Right lobe of liver (tissue), 6 donors: ENCODE measurements at places on chromosomes 4 and X.
A peak's percentile ranks its signal among the peaks of the same experiment; 100 is the strongest.

DNA sequence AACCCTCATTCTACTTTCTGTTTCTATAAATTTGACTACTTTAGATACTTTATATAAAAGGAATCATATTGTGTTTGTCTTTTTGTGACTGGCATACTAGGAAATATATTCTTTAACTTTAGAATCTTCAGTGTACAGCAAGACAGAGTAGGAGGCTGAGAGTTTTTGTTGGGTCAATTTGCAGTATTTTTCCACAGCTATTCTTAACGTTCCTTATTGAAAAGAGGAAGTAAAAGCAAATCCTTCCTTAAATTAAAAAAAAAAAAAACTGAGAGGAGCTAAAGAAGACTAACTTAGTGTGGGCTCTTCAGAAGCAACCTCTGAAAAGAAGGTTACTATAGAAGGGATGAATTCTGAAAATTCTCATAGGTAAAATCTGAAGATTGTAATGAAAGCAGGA, 1194.6 kb downstream of the ADGRL3 start:
- DNase-seq = no peak

GRCh38 chrX:150879855-150880807, 18.3 kb downstream of the CD99L2 start:
- DNase-seq = no peak

DNA sequence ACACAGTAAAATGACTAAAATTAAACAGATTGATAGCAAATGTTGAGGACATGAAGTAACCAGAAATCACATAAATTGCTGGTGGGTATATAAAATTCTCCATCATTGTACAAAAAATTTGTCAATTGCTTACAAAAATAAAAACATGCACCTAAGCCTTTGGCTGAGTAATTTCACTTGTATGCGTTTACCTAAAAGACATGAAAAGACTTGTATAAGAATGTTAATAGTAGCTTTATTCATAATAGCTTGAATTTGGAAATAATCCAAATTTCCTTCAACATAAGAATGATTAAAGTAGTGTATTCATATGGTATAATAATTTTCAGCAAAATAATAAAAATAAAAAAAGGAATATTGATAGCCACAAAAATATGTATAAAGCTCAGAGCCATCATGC, 37.7 kb downstream of the PDHA2 start:
- DNase-seq = no peak

GRCh38 chr4:144104509-144105130, 35.9 kb downstream of the GYPA start:
- no peak for DNase-seq

DNA sequence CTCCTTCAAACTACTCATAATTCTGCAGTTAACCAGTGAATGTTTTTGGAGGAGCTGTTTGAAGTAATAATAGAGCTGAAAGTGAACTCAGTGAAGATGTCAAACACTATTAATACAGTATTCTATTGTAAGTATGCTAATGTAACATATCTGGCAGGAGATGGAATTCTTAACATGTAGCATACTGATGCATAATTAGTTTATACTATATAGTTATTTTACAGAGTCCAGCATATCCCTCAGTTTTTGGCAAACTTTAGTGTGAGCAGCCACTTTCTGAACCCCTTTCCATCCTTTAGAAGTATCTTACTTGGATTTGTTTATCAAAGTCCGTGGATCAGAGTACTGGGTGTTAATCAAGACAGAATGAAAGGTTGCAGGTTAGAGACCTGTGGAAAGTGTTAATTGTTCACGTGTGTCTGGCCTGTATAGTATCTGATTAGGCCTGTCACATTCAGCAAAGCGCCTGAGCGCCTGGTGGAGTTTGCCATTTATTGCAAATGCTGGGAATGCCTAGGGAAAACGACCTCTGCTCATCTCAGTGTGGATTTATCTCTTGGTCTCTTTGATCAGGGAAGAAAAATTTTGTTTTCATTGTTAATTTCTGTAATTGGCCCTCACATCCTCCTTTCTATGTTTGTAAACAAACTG, 251.7 kb upstream of the MAD2L1 start:
- no peak for DNase-seq

GRCh38 chr4:115234405-115235093, 121.1 kb upstream of the NDST4 start:
- no peak for DNase-seq

GRCh38 chr4:146029147-146029546, 90.5 kb upstream of the ZNF827 start:
- DNase-seq = no peak

- DNase-seq = no peak
Observed at GRCh38 chrX:37759878-37760418, 19.9 kb upstream of the CYBB start.

GRCh38 chr4:18923496-18924161, 902.1 kb upstream of the LCORL start:
- DNase-seq = no peak

- DNase-seq = no peak
Observed at GRCh38 chrX:120308558-120308957, 2.7 kb downstream of the TMEM255A start.

DNA sequence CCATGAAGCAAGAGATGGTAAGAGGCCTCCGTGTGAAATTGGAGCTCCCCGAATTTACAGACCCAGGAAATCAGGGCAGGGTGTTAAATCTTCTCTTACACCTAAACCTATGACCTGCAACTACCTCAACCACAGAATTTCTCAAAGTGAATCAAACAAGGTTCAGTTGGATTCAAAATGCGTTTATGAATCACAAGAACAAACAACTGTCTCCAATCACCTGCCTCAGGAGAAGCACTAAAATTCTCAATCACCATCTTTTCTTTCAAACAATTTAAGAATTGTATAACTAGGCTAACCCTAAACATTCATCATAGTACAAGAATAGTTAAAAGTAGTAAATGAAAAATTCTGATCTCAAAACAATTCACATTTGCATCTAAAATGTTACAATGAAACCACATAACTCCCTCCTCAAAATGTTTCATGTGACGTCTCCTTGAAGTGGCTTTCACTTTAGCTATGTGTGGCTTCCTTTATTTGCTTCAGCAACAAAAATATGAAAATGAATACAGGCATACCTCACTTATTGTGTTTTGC, 19.2 kb downstream of the PPP3CA start:
- no peak for DNase-seq

GRCh38 chrX:133783274-133783673, 202.1 kb downstream of the GPC3 start:
- no peak for DNase-seq

DNA sequence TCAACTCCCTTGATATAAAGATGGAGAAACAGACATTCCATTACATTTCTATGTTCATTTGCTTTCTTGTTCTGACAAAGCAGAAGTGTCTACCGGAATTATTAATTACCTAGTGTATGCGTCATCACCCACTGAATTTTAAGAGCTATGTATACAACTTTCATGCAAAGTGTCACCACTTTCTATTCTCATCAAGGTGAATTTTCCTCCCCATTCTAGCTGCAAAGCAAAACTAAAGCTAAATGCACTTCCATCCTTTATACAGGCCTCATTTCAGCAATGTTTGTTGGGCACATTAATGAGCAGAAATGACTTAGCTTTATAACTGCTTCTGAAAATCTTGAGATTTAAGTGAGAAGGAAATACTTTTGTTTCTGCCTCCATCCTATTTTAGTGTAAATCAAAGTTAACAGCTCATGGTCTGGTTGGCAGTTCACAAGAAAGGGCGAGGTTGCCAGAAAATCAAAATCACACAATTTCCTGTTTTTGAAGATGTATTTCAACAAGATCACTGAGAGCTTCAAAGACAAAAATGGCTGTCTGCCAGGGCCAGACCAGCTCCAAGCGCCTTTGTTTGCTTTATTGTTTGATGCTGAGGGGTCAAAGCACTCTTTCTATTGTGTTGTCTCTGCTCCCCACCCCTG, 7.2 kb upstream of the FAM9C start:
- no peak for DNase-seq

GRCh38 chr4:107801766-107802211, 22.9 kb upstream of the SGMS2 start:
- no peak for DNase-seq

GRCh38 chr4:41256131-41256739, 493 bp upstream of the UCHL1 start:
- no peak for DNase-seq

DNA sequence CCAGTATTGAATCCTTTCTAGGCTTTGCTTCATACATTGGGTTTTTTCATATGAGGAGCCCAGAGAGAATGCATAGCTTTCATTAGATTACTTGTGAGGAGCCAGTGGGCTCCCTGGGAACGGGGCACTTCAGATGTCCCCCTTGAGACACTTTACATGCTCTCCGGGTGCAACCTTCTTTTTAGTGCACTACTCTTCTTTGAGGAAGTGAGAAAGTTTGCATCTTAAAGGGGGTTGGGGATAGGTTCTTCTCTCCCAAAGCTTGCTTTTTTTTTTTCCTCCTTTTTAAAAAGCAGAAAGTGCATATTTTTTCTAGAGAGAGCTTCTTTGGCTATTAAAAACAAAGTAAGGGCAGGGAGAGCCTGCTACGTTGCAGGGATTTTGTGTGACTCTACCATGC, 4.3 kb downstream of the HADH start:
- no peak for DNase-seq

GRCh38 chr4:8770518-8771257, 101.0 kb downstream of the HMX1 start:
- DNase-seq = peak; percentile 32

- DNase-seq = peak; percentile 53
Observed at GRCh38 chr4:99219072-99219471, at the start of gene ADH6. Gene ADH6, minus strand, starts transcription at chr4:99219246. Its CDS starts 94 bp downstream, at chr4:99219152.

DNA sequence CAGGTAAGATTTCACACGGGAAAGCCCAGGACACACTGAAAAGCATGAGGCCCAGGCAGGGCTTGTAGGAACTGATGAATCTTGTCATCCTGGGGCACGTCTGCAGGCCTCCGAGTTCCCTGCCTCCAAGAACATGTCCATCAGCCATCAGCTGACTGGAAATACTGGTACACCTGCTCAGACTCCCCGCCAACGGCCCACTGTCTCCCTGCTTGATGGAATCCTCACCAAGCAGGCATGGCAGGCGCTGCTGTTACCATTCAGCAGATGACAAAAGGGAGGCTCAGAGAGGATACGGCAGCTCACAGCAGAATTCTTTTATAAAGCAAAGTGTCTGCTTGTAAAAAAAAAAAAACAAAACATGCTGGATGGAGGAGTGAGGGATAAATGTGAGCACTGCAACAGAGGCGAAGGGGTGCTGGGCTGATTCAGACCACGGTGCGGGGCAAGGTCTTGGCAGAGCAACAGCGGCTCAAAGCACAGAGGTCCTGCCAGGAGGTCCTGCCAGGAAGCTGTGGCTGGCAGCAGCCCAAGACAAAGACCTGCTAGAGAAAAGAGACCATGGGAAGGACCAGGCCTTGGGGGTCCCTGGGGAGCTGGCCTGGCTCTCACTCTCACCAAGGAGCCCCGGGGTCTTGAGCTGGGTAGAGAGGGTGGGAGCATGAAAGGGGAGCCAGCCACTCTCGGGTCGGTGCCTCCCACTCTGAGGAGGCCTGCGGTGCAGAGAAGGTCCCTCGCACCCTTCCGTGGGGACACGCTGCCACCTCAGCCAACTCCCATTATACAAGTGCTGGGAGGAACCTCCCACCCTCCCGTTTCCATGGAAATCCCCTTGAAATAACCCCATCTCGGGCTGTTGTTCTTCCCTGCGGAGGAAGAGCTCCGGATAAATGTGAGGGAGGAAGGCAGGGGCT, 25.6 kb downstream of the PPP2R2C start:
- no peak for DNase-seq

DNA sequence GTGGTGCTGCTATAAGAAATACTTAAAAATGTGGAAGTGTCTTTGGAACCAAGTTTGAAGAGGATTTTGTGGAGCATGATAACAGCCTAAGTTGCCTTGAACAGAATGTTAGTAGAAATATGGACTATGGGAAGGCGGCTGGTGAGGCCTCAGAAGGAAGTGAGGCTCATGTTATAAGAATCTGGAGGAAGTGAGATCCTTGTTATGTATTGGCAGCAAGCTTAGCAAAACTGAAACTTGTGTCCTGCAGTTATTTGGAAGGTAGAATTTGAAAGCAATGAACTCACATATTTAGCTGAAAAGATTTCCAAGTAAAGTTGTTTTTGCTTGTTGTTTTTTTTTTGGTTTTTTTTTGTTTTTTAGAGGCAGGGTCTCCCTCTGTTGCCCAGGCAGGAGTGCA, 13.6 kb upstream of the MED14 start:
- DNase-seq = no peak

DNA sequence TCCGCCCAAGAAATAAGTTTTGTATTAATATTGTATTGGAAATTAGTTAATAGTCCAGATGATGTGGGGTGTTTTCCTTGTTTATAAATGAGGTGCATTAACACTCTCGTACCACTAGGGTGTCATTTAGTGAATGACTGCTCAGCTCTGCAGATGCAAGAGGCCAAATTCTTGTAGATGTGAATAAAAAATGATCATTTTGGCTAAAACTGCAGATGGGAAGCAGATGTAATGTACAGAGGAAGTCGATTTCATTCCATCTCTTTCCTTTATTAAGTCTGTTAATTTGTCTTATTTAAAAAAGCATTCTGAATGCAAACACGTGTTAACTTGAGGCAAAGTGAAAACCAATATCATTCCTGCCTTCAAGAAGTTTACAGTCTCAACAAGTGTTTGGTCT, 108.1 kb downstream of the DHX15 start:
- DNase-seq = no peak

DNA sequence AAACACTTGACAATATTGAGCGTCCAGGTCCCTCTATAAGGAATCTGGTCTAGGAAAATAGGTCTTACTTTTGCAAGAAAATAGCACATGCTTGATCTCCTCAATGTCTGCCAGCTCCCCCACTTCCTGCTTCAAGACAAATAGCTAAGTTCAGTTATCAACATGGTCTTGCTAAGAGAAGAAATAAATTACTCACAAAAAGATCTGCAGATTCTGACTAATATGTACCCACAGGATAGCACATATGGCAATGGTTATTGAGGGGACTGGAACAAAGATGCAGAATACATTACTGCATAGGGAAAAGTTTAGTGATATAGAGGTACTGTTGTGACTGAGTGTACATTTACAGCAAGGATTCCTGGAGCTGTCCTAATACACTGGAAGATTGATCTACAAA, 457.5 kb upstream of the GRID2 start:
- DNase-seq = no peak

GRCh38 chr4:175351473-175351872, 433.3 kb downstream of the ADAM29 start:
- no peak for DNase-seq

DNA sequence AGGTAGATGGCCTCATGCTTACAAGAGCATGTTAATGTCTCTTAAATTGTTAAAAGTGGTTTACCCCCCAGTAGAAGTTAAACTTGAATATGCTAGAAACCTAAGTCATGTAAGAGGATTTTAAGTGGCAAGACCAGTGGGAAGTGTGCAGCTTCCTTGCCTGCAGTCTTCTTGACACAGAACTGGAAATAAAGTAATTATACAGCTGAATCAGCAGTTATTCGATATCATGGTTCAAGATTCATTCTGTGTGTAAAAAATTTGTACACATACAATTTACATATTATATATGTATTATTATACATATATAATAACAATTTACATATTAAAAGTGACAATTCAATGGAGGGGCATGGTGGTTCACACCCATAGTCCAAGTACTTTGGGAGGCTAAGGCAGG, 24.1 kb downstream of the UGT2B4 start:
- DNase-seq = no peak
